Suppressor macrophage treated with lipopolysaccharide for 1 hour (primary cell): ENCODE measurements at places on chromosomes 11 and 22.

- DNase-seq, result no peak
Observed at GRCh38 chr22:31289344-31289743, 2.9 kb downstream of the PIK3IP1 start.

DNA sequence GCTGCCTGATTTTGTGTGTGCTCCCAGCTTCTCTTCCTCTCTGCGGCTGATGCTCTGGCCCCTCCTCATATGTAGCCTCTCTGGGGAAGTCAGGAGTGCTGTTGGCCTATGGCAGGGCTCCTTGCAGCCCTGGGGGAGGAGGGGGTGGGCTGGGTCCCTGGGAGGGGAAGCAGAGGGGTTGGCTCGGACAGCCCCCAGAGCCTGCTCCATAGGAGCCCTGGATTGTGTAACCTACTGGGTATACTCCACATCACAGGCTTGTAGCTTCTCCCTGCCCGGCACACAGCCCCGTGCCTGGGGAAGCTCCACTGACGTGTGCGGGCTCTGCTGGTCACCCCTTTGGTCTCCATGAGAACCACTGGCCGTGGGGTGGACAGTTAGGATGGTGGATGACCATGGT is 113.8 kb downstream of the ST3GAL4 start:
- DNase-seq, result no peak

- DNase-seq, result peak; percentile 41
Observed at GRCh38 chr11:30434901-30435300, 112.0 kb downstream of the ARL14EP start.

DNA sequence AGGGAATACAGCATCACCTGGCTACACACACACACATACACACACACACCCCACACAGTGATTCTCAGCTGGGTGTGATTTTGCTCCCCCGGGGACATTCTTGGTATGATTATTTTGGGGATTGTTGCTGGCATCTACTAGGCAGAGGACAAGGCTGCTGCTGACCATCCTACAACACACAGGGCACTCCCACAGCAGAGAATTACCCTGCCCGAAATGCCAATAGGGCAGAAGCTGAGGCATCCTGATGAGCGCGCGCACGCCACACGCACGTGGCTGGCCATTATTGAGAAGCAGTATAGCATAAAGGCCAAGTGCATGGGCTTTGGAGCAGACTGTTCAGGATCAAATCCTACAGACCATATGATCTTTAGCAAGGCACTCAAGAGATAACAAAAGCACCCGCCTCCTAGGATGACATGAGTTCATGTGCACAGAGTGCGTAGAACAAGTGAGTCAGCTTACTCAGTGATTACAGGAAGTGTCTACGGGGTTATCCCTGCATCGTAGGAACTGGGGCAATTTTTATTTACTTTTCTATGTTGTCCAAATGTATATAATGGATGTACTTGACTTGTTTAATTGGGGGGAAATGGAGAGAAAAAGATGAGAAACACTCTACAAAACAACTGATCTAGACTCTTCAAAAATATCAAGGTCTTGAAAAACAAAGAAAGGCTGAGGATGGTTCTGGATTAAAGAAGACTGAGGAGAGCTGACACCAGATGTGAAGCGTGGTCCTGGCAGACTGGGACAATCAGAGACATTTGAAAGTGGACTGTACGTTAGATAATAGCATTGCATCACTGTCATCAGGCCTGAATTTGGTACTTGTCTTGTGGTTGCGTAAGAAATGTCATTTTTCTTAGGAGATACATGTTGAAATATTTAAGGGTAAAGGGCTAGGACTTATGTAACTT is 7.2 kb upstream of the EHD1 start:
- DNase-seq, result peak; percentile 97

GRCh38 chr11:13289081-13289480 is 11.5 kb downstream of the BMAL1 start:
- DNase-seq, result no peak

DNA sequence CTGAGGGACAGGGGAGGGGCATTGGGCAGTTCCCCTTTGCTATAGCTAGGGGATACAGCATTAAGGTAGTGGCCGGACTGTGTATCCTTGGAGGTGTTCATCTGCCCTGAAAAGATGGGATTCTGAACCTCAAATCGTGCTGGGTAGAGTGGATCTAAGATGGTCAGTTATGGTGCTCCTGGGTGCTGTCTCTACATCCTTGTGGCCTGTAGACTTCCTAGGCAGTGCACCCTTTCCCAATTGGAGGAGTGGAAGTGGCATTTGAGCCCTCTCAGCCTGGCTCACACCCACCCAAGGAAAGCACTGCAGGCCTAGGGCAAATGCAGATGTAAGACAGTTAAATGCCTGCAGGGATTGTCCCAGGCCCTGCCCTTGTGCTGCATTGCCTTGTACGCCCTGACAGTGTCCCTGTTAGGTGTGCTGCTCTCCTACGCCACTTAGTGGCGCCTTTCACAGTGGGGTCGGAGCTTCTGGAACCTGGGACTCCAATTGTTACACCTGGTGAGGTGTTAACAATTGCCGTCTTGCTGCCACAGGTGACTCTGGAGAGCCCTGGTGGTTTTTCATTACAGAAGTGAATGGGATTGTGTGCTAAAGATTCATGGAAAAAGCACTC is 35.0 kb downstream of the PPFIBP2 start:
- DNase-seq, result peak; percentile 15

- DNase-seq, result no peak
Observed at GRCh38 chr22:19001204-19001603, 65.1 kb upstream of the PRODH start.

GRCh38 chr11:116826751-116827431 is 2.8 kb upstream of the APOC3 start:
- DNase-seq, result no peak

GRCh38 chr22:41387341-41387740 is 5.6 kb downstream of the TEF start:
- DNase-seq, result no peak

DNA sequence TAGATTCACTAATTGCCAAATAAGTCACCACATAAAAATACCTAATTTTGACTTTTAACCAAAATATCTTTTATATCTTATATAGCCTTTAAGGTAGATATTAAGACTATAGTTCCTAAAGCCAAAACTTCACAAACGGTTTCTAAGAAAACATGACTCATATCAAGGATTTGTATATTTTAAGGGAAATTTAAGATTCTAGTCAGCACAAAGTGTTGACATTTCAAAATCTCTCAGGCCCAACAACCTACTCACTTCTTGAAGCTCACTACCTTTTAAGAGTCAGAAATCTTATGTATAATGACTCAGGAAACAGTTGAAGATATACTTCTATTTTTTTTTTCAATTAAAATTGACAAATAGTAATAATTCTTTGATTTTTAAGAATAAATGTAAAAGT is 221.9 kb downstream of the SBF2 start:
- DNase-seq, result peak; percentile 65

DNA sequence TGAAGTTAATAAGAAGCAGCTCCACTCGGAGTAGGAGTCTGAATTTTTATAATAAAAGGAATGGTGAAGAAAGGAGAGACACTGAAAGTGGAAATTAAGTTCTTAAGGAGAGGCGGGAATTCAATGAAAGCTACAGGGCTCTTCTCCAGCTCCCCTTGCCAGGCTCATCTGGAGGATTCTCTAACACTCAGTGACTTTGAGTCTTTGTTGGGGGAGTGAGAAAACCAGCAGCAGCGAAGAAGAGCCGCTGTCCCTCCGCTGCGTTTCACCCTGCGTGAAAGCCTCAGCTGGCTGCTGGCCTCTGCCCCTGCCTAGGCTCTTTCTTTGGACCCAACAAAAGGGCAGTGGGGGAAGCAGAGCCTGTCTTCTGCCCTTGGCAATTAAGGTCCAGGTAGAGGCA is 113.0 kb downstream of the NTM start:
- no peak for DNase-seq

DNA sequence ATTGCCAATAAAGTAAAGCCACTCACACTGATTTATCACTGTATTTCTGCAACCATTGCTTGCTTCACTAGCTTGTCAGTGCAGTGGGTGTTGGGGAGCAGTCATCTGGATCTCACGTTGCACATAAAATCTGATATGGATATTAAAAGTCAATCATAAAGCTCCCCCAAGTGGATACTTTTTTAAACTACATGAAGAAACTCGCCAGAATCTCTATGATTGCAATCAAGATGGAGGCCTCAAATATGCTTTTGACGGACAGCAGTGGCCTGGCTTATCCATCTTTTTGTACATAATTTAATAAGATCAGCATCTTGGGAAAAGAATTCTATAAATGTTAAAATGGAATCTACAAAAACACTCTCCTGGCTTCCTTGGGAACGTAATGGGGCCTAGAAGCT is 137.7 kb downstream of the WT1 start:
- DNase-seq, result peak; percentile 39
